ENCODE measurements at places on chromosomes 12 and 14.

DNA sequence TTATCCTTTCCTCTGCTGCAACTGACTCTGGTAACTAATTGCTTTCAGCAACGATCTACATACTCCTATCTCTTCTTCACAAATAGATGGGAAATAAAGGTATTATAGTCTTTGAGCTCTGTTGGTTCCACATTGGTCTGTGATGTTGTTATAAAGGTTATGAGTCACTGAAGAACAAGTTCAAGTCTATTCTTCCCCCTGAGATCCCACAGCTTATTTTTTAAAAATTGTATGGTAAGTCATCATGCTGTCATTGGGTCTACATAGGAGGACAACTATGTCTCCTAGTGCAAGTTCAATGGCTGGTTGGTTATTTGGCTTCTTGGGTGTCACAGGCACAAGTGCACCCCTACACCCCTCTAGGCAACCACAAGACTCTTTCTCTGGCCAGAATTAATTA is 49.6 kb upstream of the PTCSC3 start:
- no peak for DNase-seq

DNA sequence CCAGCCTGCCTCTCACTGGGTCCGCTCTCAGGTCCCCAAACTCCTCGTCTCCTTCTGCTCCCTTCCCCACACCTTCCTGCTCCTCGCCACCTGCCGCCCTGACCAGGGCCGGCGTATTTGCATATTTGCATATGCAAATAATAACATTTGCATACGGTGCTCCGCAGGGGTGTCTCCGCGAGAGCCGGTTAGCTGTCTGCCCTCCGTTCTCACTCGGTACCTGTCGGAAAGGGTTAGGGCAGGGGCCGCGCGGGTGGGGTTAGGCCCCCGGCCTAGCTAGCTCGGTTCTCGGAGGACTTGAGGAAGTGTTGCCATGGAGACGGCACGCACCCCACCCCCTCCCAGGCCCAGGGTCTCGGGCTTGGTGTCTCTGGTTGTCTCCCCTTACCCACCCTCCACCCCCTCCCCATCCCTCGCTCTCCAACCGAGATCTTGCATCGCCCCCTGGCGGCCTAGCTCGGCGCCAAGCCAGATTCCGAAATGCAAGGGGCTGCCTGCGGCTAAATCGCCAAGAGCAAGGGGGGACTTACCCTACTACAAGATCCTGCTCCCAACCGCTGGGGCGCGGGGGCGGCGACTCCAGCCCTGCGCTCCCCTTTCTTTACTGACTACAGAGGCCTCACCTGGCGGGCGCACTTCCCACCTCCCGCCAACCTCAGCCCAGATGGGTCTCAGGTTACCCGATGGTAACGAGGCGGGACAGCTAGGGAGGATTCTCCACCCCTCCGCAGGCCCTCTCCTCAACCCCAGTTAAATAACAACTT is 8.1 kb downstream of the STAC3 start:
- no peak for DNase-seq

- DNase-seq, result peak; percentile 43
Measured at GRCh38 chr12:6363330-6364043, 11.9 kb downstream of the SCNN1A start.

GRCh38 chr14:54788701-54789100 is 113.9 kb downstream of the GCH1 start:
- no peak for DNase-seq

DNA sequence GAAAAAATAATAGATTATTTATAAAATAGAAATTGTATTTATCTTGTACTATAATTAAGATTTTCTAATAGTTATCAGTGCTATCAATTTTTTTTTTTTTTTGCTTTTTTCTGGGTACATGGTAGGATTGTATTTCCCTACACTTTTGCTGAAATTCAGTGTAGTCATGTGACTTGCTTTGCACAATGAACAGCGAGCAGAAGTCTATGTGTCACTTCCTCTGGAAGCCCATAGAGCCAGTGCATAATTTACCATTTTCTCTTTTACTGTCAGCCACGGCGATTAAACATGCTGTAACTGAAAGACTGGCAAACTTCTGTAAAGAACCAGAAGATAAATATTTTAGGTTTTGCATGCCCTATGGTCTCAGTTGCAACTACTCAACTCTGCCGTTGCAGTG is 80.8 kb upstream of the PPP1R12A start:
- no peak for DNase-seq

- DNase-seq, result no peak
Measured at GRCh38 chr14:32121536-32121935, 44.4 kb downstream of the ARHGAP5 start.

GRCh38 chr12:793711-794110 is 41.3 kb downstream of the WNK1 start:
- no peak for DNase-seq

DNA sequence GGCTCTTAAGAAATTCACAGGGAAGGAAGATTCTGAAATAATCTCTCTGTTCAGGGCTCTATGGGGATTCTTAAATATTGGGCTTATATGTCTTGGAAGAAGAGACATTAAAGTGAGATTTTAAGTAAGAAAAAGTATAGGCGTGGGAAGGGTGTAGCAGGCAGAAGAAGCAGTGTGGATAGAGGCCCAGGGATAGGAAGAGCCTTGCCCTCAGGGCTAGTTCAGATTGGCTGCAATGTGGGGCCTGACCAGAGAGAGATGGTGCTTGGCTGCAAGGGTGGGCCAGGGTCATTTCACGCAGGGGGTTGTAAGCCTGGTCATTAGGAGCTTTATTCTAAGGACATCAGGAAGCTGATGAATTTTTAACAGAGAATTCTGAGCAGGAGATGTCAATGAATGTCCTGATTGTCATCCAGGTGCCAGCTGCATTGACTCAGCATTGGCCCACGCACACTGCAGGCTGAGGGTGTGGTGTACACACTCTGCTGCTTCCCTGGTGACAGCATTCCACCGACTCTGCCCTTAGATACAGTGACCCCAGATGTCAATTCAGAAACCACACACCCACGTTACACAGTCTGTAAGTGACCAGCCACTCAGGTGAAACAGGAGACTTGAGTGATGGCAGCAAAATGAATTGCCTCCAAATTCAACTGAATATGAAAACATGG is 582.5 kb downstream of the NRXN3 start:
- no peak for DNase-seq
